ENCODE measurements at places on chromosomes 5 and 9. TPM values are rescaled to one million over a fixed set of nuclear protein-coding genes. Genes with fewer than 3 reads are reported as not detected.

DNA sequence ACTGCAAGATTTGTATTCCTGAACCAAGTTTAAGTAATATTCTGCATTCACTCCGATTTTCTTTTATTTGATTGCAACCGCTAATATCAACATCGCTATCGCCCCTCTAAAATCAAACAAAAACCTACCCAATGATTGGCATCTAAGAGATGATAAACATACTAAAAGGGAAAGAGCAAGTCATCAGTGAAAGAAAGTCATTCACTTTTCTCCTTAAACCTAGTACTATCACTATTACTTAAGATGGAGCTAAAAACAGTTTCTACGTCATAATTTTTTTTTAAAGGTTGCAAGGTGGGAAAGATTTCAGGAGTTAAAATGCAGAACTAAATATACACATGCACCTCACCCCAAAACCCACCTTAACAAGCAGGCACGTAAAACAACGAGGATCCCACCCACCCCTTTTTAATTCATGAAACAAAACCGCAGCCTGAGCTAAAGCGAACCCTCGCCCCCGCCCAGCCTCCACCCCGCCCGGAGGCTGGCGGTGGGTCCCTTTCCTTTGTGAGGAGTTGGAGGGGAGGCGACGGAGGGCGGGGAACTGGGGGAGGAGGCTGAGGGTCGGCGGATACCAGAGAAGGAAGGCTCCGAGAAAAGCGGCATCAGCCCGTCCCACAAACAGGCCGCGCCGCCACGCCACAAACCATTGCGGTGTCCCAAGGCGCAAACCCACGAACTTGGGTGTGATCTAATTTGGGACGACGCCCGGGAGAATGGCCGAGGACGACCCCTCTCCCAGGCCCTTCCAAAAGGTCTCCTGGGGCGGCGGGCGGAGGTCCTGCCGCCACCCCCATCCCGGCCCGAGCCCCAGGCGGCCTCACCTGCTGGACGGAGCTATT, 861 bp downstream of the UBQLN1 start:
- DNase-seq: no peak

ACTBL2 gene
- polyA plus RNA-seq: 2.7 TPM

DNA sequence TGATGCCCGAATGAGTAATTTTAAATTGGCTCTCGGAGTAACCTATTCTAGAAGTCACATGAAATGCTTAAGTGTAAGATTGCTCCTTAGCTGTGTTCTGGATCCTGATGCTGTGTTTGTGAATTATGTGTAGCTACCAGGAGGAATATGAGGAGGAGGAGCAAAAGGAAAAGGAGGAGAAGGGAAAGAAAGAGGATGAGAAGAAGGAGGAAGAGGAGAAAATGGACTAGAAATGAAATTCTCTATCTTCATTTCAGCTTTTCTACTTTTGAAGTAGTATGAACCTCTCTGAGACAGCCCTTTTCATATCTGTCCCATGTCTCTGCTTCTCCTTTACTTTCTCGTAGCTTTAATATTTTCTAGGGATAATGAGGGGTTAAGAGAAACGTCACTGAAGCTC, 119.4 kb upstream of the ACTBL2 start:
- DNase-seq: no peak

DNA sequence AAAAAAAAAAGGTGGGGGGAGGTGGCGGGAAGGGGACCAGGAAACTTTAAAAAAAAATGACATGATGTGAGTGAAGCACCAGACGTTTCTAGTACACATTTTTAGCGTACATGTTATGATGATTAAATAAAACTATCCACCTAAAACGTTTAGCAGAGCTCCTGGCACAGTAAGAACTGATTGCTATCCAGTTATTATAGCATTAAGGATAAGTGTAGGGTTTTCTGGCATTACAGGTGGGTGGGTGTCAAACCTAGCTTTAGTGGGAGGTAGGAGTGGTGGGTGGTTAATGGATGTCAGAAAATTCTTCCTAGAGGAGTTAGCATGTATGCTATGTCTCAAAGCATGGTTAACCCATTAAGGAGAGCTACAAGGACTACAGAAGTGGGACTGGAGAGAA, 2329.5 kb downstream of the MAT2B start:
- no peak for DNase-seq

DNA sequence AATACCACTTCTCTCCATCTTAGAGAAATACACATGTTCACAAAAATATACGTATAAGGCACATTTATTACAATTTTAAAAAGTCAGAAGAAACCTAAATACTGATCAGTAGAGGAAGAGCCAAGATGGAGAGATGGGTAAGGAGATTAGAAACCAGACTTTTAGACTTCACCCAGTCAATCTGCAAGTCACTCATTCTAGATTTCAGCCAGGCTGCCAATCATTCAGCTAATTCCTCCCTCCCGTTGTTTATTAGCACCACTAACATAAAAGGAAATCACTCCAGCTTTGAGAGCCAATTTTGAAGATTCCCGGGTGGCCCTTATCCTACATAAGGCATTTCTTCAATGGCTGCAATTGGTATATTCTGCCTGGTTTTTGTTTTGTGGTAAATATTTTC, 109.8 kb upstream of the NR5A1 start:
- no peak for DNase-seq

SPINK4 gene
- not detected for polyA plus RNA-seq

ANXA1 gene
- 972 TPM for polyA plus RNA-seq

DNA sequence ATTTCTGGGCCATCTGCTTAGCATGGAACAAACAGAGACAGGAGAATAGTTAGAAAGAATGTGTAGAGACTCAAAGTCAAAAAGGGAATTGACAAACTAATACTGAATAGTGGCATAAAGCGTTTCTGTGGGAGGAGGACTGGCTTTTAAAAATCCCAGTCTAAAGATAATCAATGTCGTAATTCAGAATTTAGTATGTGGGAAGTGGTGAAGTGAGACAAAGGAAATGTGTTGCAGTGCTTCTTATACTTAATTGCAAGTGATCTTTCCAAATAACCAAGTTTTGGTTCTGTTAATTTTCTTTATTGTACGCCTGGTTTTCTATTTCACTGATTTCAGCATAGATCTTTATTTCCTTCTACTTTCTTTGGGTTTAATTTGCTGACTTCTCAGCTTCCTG, 133.2 kb downstream of the ENTREP1 start:
- no peak for DNase-seq
